ENCODE measurements at places on chromosomes 6 and 20.

- DNase-seq, result no peak
Observed at GRCh38 chr20:16030253-16030652, 543.0 kb downstream of the KIF16B start.

DNA sequence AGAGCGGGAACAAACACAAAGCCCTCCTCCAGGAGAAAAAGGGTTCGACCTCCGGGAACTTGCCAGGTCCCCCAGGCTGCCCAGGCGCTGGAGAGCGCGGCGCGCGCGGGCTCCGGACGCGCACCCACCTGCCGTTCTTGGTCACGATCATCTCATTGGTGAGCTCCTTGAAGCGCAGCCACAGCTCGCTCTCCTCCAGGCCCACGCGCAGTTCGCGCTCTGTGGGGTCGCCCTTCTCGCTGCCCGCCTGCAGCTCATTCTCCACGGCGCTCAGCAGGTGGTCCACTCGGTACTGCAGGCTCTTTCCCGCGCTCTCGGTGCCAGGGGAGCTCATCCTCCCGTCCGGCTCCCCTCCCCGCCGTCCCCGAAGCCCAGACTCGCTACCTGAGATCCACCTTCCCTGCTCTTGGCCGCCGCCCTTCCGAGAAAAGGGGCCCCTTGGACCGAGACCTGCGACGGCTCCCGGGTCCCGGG lies 356 bp downstream of the TBXT start:
- no peak for DNase-seq

DNA sequence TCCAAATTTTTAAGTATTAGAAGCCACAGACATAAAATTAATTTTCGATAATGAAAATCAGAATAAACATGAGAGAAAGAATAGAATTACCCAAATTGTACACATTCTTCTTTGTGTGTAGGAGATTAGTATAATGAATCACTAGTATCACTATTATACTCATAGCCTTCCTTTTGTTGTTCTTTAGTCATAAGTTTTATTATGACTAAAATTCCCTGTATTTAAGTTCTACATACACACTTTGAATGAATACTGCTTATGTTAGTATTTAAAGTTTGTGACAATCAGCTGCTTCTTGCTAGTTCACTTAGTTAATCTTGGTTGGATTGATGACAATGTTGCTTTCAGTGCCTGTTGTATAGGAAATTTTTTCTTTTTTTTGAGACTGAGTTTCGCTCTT lies 72.7 kb downstream of the CCDC170 start:
- no peak for DNase-seq

DNA sequence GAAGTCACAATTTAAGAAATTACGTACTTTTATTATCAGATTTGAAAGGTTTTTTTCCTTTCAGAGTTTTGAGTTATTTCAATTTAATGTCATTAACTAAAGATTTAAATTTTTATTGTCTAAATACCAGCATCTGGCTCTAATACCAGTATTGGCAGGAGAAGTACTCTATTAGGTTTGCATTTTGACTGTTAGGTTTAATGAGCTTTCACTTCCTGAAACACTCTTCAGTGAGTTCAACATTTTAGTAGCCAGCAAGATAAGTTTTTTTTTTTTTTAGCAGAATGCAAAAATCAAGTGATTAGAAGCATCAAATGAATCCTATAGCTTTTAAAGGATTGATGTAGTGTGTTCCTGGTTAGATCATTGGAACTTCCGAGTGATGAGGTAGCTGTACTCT lies 34.0 kb upstream of the SCGN start:
- DNase-seq, result no peak

DNA sequence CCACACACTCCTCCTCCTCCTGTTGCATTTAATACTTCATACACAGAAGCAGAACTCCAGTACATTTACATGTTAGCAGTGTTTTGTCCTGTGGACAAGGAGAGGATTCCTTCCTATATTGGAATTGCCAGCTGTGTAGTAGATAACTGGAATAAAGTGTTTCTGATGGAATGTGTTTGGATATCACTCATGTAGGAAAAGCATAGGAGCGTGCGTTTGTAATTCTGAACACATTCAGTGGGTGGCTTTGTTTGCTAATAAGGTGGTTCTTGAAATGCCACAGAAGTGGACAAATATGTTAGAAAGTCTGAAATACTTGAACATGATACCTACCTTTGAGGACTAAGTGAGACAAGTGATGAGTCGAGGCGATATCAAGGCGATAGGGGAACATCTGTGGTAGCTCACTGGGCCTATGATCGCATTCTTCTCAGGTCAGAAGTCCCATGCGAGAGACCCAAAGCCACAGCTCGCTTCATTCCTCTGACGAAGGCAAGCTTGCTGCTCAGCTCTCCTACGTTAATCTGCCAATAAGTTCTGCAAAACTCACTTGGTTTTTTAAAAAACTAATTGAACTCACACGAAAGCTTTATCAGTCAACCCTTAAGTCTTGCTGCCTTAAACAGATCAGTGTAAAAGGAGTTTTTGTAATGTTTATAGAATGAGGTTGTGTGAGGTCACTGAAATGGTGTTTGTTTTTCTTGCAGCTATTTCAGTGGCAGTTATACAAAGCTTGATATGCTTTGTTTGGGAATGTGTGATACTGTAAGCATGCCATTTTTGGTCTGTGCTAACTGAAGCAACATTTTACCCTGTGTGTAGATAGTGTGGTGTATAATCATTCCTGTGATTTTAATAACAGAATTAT lies 159.9 kb downstream of the SOX4 start:
- DNase-seq, result peak; percentile 82

DNA sequence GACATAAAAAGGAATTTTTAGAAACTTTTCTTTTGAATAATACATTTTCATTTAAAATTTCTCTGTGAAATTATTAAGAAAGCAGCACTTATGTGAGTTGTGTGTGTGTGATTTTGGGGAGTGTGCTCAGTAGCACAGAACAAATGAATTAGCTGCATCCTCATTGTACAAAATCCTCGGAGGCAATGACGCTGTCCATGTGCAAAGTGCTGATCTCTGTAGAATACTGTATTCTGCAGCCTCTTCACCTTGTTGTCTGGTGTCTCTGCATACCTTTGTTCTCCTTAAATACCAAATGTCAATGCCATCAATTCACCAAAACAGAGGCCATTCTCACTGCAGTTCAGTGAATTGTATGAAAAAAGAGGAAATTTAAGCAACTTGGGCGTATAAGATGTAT lies 838.4 kb downstream of the QKI start:
- peak; percentile 3 for DNase-seq

DNA sequence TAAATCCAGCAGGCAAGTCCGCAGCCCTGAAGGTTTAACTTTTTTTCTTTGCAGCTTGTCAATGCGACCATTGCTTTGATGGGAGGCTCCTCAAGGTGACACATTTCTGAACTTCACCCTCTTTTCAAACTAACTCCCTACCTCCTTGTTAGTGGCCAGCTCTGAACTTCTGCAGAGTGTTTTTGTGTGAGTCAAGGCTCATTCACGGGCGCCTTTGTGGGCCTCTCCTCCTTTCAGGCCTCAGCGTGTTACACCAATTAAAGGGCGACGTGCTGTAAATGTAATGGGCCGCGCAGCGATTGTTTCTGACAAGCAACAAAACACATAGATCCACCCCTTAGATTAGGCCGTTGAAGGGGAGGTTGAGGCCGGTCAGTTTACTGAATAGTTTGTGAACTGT lies 45.5 kb upstream of the NR2E1 start:
- DNase-seq, result no peak

DNA sequence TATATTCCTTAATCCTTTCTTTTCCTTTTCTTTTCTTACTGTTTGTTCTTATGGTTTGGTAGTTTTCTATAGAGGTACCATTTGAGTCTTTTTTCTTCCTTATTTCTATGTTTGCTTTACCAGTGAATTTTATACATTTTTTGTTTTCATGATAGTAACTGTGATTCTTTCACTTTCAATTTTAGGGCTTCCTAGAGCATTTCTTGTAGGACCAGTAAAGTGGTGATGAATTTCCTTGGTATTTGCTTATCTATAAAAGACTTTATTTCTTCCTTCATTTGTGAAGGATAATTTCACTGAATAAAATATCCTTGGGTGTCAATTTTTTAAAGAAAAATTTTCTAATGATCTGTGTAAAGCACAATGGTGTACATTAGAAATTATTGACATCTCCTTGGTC lies 637.4 kb downstream of the CD109 start:
- DNase-seq, result peak; percentile 61

- no peak for DNase-seq
Observed at GRCh38 chr20:48609491-48609978, 218.3 kb downstream of the PREX1 start.
